Activated B cell treated with CpG ODN at 0.5 μM for 24 hours (primary cell): ENCODE measurements at places on chromosomes 16 and 17.

GRCh38 chr16:54510685-54511221 lies 224.2 kb upstream of the IRX3 start:
- no peak for DNase-seq

- DNase-seq, result no peak
Observed at GRCh38 chr17:57046749-57047148, 38.3 kb upstream of the AKAP1 start.

DNA sequence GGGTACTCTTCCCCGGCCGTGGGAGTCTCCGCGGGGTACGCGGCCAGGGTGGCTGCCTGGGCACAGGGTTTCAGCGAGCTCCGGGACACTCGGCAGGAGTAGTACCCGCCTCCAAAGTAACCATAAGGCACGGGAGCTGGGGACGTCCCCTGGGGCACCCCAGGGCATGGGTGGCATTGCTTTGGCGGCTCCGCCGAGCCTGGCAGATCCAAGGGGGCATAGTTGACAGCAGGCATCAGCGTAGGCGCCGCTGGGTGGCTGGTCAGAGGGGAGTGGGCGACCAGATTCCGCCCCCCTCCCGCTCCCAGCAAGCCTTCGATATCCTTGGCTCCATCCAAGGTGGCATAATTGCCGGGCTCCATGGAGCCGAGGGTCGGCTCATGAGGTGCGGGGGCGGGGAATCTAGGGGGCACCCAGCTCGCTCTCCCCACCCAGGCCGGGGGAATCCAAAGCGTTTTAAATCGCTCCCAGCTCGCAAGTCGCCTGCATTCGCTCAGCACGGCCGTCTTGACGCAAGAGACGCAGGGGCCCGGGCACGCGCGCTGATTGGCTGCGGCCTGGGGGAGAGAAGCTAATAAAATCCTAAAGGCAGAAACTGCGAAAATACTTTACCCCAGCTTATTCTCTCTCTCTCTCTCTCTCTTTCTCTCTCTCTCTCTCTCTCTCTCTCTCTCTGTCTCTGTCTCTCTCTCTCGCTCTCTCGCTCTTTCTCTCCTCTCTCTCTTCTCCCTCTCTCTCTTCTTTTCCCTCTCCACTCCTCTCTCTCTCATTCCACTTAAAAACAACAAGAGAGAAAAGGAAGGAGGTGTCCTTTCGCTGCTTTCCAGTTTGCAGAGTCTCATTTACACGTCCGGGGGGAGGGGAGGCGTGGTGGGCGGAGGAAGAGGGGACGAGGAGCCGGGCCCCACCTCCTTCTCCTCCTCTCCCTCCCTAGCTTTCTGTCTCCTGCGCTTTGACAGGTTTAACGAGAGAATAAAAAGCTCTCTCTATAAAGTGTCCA lies at the start of gene HOXB13:
Gene HOXB13, minus strand, starts transcription at position 519 of the 1,000 bp plus-strand sequence. Its CDS starts 157 bp downstream, at position 362.
- no peak for DNase-seq

GRCh38 chr17:17628388-17629008 lies 37.0 kb upstream of the PEMT start:
- DNase-seq, result peak; percentile 20

GRCh38 chr16:78896280-78896679 lies 704.3 kb downstream of the MAF start:
- DNase-seq, result no peak

GRCh38 chr17:65086465-65086864 lies 29.9 kb upstream of the GNA13 start:
- DNase-seq, result no peak

GRCh38 chr16:25395528-25395927 lies 137.9 kb upstream of the ZKSCAN2 start:
- no peak for DNase-seq

GRCh38 chr16:86568677-86569623 lies 2.3 kb downstream of the FOXC2 start:
- DNase-seq, result no peak

- no peak for DNase-seq
Observed at GRCh38 chr17:4902540-4902939, 358 bp downstream of the CHRNE start.

DNA sequence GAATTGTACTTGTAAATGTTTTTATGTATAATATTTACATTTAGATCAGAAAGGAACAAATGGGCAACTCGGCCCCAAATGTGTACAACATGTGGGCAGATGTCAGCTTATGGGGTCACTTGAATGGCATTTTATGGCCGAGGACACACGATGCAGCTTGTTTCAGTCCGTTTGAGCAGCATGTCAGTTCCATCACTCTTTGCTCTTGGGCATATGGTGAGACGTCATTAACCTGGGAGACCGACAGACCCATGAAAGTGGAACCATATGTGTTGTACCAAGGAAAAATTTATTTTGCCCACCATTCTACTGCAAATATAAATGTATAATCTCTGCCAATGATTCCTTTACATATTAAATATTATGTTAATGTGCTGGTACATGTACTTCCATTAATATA lies 561.9 kb upstream of the SOX9 start:
- no peak for DNase-seq

- no peak for DNase-seq
Observed at GRCh38 chr17:16277163-16277562, 60.2 kb downstream of the PIGL start.

GRCh38 chr17:29163563-29163962 lies 16.6 kb downstream of the MYO18A start:
- no peak for DNase-seq

DNA sequence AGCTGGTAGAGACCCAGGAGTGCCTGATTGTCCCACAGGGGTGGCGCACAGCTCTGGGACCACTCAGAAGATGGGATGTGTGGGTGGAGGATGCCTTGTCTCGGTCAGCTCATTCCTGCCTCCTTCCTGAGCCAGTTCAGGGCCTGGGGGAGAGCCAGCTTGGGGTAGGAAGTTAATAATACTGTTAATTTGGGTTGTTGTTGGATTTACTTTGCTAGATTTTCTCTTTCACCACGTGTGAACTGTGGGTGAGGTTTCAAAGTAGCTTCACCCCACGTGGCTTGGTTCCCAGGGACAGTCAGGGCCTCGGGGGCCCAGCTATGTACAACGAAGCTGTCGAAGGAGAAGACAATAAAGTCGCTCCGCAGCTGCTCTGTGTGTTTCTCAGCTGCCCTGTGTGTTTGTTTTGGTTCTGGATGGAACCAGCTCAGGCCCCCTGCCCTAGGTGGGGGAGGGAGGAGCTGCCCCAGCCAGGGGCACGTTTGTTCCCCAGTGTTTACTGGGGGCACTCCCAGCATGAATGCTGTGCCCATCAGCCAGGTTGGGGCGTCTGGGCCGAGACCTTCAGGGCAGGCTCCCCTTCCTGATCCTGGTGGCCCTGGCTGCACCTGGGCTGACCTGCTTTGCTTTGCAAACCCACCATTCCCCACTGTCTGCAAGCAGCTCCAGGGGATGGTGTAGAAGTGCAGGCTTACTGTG lies 2.3 kb downstream of the NUDT16L1 start:
- DNase-seq, result no peak

- DNase-seq, result no peak
Observed at GRCh38 chr17:32558326-32558955, 71.6 kb downstream of the CDK5R1 start.

- no peak for DNase-seq
Observed at GRCh38 chr16:72532906-72533410, 361.0 kb upstream of the PMFBP1 start.

DNA sequence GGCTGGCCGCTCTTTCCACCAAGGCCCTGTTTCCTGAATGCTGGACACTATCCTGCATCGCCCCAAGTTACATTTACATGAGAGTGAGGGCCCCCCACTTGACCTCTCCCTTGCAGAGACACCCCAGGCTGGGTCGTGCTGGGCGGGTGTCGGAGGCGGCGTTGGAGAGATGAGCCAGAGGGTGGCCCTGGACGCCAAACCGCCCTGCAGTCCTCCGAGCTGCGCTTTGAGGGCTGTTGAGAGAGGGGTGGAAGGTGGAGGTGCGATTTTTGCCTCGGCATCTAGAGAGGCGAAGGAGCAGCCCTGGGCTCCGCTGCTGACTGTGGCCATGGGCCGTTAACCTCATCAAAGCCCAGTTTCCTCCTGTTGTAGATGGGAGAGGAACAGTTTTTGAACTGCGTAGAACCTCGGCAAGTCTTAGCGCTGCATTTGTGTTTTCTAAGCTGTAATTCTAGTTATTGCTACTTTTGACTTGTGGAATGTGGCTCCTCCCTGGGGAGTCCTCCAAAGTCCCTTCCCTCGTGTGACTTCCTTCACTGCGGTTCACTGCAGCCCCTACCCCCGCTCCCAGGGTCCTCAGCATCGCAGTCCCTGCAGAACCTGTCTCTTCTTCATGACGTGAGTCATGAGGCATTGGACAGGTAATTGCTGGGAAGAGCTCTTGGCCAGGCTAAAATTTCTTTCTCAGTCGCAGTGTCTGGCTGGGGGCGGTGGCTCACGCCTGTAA lies 986 bp upstream of the ELOB start:
- DNase-seq, result no peak

DNA sequence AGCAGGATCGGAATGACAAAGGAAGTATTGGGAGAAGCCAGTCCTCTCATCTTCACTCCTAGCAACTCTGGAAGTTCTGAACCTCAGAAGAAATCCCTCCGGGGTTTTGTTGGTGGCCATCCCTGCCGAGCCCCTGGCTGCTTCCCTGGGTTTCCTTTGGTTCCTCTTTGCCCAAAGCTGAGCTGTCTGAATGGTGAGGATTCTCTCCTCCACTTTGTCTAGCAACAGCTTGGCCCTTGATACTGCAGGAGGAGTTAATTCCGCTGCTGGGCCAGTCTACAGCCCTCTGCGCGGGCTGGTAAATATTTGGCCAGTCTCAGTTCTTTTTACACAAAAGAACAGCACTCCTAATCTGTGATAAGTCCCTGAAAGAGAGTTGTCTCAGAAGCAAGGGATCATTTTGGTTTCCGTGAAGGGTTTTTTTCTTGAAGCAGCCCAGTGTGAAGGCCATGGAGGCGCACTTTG lies 170.9 kb downstream of the RAB11FIP4 start:
- DNase-seq, result no peak

DNA sequence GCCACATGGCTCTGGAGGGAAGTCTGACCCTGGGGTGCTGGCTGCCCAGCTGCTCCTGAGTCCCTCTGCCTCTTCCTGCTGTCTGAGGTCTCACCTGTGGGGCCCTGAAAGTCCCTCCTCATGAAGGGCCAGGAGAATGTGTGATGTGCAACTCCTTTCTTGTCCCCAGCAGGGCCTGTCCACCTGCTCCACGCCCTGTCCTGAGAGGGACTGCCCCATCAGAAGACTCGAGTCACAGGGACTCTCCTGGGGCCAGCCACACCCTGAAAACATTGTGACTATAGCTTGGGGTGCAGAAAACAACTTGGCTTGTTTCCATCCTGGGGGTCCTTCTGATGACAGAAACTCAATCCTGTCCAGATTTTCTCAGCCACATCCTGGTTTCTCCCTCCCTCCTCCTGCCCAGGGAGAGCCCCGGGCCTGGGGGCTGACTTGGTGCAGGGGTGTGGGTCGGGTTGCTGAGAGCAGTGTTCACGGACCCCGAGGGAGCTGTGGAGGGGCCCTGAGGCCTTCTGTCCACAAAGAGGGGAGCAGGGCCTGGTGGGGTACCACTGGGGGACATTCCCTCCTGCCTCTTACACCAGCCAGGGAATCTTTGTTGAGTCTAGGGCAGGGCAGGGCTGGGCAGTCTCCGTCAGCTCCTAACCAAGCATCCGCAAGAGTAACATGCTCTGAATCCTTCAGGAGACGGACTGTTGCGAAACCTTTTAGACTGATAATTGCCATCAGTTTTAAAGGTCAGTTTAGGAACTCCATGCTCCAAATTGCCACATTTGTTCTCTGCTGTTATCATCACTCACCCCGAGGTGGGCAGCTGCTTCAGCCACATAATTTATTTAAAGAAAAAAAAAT lies 45.9 kb downstream of the NT5M start:
- no peak for DNase-seq

DNA sequence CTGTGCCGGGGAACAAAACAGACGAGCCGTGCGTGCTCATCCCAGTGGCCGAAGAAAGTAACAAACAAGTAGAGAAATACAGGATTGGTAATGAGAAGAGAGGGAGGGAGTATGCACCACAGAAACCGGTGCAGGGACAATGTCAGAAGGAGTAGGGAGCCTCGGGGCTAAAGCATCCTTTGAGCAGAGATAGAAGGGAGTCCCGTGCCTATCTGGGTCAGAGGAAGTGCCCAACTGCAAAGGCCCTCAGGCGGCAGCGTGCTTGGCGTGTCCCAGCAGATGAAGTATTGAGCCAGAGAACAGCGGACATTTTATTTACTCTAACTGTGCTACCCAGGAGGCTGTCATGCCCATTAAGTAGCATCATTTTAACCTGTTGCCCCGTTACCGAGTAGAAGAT lies 114.9 kb upstream of the CACNG5 start:
- no peak for DNase-seq

DNA sequence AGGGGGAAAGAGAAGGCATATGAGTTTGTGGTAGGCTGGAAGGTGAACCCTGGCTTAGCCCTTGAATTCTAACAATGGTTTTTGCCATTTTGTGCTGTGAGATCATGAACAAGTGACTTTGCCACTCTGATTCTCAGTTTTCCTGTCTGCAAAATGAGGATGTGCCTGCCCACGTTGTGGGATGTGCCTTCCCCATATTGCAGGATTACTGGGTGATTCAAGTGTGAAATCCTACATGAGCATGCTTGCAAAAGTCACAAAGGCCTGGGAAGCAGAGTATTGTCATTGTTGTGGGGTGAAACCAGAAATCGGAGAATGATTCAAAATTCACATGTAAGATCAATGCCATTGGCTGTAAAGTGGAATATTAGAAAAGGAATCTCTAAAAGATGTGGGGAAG lies 28.6 kb upstream of the TVP23A start:
- DNase-seq, result no peak

GRCh38 chr17:31411707-31412285 lies 20.3 kb downstream of the RAB11FIP4 start:
- no peak for DNase-seq

DNA sequence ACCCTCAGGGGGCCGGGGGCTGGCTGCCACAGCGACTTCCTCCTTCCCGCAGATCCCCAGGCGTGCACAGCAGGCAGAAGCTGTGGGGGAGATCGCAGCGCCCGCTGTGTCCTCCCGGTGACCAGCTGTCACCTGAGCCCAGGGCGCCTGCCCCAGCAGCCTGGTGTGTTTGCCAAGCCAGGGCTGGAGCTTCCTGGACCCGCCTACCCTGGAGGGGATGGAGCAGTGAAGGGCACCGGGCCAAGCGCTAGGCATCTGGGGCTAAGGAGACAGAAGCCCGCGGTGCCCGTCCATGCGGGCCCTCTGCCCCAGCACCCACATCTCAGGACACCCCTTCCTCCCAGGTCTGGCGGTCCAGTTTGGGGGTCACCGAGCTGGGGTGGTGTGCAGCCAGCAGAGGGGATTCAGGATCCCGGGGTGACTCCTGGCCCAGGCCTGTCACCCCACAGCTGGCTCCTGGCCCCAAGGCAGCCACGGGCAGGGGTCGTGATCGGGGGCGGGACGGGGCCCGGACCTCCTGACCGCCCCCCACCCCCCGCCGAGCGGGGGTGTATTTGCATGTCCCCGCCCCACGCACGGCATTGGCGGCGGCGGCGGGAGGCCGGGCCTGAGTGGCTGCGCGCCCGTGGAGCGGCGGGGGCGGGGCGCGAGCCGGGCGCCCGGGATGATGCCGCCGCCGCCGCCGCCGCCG lies at the start of gene RAB26:
Gene RAB26, plus strand, starts transcription at position 645 of the 691 bp plus-strand sequence. CDS start 159 bp downstream, outside the sequence.
- peak; percentile 66 for DNase-seq
